Lower lobe of right lung (tissue), 2 donors: ENCODE measurements at places on chromosomes 7 and 10. TPM values are rescaled to one million over a fixed set of nuclear protein-coding genes. Genes with fewer than 3 reads are reported as not detected.
A peak's percentile ranks its signal among the peaks of the same experiment; 100 is the strongest.

EGR2 gene
- 45.6 TPM for total RNA-seq

TMEM213 gene
- 1.9 TPM for total RNA-seq

ARHGEF5 gene
- total RNA-seq = 39.5 TPM

EBLN1 gene
- total RNA-seq = not detected

KRIT1 gene
- total RNA-seq = 49.0 TPM

NANOS1 gene
- total RNA-seq = 1.9 TPM

DNA sequence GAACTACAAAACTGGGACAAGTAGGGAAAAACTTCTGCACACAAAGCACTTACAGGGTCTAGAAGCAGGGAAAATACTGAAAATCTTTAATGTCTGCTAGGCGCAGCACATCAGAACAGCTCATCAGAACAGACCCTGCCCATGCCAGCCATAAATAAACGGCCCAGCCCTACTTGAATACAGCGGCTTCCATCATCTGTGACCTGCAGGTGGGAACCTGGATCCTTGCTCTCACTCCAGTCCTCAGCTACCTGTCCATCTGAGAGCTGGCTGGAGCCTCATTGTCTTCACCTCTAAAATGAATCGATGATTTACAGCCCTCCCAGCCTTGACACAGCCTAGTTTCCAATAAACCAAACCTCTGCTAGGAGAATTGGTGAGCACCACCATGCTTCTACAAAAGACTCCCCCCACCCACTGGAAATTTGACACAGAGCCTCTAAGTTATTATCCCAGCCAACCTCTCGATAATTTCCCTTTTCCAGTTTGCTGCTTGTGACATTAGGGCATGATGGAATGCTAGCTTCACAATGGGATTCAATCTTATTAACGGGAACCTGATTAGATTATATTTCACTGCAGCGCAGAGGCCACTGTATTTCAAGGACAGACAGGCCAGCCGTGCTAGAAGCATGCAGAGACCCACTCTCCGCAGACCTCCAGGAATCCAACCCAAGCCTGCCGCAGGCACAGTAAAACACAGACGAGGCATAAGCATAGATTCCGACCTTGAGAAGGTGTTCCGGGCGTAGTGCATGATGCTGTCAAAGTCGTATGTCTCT is 61.6 kb upstream of the OPALIN start:
- no peak for DNase-seq
- H3K4me1 ChIP-seq = peaks cover 6% of the 10 kb centered on the region
- H3K36me3 ChIP-seq = no peaks in the 10 kb centered on the region

DNA sequence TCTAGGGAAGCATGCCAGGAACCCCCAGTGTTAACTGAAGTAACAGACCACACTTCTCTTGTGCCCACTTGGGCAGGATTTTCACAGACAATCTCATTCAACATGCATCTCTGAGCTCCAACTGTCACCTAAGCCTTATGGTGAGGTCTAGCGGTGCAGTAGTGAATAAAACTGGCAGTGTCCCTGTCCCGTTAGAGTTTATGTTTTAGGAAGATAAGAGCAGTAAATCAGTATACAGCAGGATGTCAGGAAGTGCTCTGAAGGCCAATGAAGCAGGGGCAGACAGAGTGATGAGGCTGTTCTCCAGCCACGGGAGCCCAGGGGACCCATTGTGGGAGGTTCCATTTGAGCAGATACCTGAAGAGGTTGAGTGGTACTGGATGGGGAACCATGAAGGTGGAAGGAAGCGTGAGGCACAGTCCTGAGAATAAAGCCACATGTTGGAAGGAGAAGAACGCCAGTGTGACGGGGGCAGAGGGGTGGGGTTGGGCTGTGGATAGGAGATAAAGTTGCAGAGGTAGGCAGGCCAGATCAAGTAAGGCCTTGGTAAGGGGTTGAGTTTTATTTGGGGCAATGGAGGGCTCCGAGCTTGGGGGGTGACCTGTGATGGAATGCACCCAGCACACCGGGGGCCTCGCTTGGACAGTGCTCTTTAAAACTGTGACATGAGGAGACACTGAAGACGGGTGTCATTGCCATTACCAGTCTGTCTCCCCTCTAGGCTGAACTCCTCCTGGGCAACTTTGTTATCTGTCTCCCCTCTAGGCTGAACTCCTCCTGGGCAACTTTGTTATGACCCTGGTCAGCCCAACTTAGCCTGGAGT is 6.6 kb downstream of the GDF10 start:
- no peak for DNase-seq
- no peak overlapping the region for H3K27ac ChIP-seq
- H3K4me3 ChIP-seq = no peak overlapping the region
- peaks cover 9% of the 10 kb centered on the region for H3K27me3 ChIP-seq
- H3K4me1 ChIP-seq = peaks cover 7% of the 10 kb centered on the region

- no peak for DNase-seq
- H3K36me3 ChIP-seq = no peaks in the 10 kb centered on the region
- H3K4me1 ChIP-seq = no peaks in the 10 kb centered on the region
- no peak overlapping the region for H3K27ac ChIP-seq
Measured at GRCh38 chr7:79386688-79387422, 66.6 kb downstream of the MAGI2 start.

GRCh38 chr10:329361-330099 is 194.3 kb downstream of the ZMYND11 start:
- no peaks in the 10 kb centered on the region for H3K27me3 ChIP-seq
- DNase-seq = peak; percentile 65
- H3K4me1 ChIP-seq = no peaks in the 10 kb centered on the region
- peaks cover 19% of the 10 kb centered on the region for H3K36me3 ChIP-seq

DNA sequence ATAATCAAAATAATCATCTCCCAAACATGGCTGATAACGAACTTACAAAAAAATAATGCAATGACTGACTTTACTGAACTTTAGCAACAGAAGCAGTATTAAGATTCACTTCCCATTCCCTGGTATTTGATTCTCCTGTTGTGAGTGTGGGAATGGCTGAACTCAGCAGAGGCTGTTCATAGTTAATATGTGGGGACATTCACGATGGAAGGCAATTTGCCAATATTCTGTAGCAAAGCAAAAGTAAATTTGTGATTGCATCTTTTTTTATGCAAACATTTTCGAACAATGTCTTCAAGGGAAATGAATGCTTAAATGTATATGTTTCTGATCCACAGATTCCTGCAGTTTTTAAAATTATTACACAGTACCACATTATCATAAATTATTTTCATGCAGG is 431.7 kb upstream of the KLF6 start:
- H3K27ac ChIP-seq = no peak overlapping the region
- H3K27me3 ChIP-seq = no peaks in the 10 kb centered on the region
- no peaks in the 10 kb centered on the region for H3K36me3 ChIP-seq

DNA sequence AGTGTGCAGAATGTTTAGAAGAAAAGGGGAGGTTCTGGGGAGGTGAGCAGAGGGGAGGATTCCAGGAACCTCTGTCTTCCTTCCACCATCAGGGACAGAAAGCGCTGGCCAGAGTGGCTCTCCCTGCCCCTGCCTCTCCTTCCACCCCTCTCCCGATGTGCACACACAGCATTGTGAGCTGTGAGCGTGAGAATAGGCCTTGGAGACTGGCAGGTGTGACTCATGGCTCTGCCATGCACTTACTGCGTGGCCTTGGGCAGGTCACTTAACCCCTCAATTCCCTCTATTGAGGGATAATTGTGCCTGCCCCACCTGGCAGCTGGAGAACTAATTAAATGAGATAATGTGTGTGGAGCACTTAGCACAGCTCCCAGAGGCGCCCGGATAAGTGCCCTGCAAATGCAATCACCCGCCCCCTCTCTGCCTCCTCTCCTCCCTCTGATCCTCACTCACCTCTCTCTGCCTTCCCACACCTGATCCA is 115.4 kb downstream of the ZMIZ1 start:
- peaks cover 16% of the 10 kb centered on the region for H3K36me3 ChIP-seq
- H3K4me3 ChIP-seq = no peak overlapping the region
- DNase-seq = peak; percentile 72
- H3K27ac ChIP-seq = peak overlapping the region; percentile 66

- no peak overlapping the region for H3K27ac ChIP-seq
- H3K4me1 ChIP-seq = peaks cover 4% of the 10 kb centered on the region
- no peaks in the 10 kb centered on the region for H3K36me3 ChIP-seq
- H3K4me3 ChIP-seq = no peak overlapping the region
Measured at GRCh38 chr10:101311185-101312066, 42.5 kb upstream of the BTRC start.

- no peaks in the 10 kb centered on the region for H3K27me3 ChIP-seq
- DNase-seq = no peak
- no peaks in the 10 kb centered on the region for H3K36me3 ChIP-seq
- H3K4me3 ChIP-seq = no peak overlapping the region
- no peak overlapping the region for H3K27ac ChIP-seq
Measured at GRCh38 chr7:81159402-81159801, 240.6 kb upstream of the SEMA3C start.

GRCh38 chr10:33698033-33698432 is 363.6 kb upstream of the NRP1 start:
- DNase-seq = no peak
- no peaks in the 10 kb centered on the region for H3K36me3 ChIP-seq
- no peak overlapping the region for H3K4me3 ChIP-seq
- no peaks in the 10 kb centered on the region for H3K27me3 ChIP-seq

DNA sequence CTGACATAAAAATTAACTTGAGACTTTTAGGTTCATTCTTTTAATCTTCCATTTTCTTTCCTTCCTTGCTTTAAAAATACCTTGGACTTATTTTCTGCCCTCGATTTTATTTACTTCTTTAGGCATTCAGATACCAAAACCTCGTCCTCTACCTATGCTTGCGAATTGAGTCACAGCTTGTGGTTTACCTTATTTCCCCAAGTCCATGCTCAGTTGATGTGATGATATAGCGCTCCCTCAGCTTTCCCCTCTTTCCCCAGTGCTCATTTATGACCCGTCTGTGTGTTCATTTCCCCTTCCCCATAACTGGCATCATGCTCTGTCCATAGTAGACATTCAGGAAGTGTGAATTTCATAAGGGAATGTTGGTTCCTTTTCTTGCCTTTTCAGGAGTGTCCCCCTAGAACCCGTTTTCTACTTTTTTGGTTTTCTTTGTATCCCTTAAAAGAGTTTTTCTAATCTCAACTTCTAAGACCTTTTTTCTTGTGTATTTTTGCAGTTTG is 19.1 kb upstream of the PRKRIP1 start:
- no peak for DNase-seq
- no peak overlapping the region for H3K4me3 ChIP-seq
- peaks cover 60% of the 10 kb centered on the region for H3K36me3 ChIP-seq
- H3K27me3 ChIP-seq = no peaks in the 10 kb centered on the region
- H3K4me1 ChIP-seq = no peaks in the 10 kb centered on the region

GRCh38 chr7:45573661-45574415 is at the start of gene ADCY1:
Gene ADCY1, plus strand, starts transcription at chr7:45574368. Its CDS starts 176 bp downstream, at chr7:45574544.
- H3K27ac ChIP-seq = no peak within 1 kb of the TSS
- H3K36me3 ChIP-seq = no peaks in the 10 kb centered on the region
- H3K4me1 ChIP-seq = peaks cover 12% of the 10 kb centered on the region
- peaks cover 45% of the 10 kb centered on the region for H3K27me3 ChIP-seq
- peak within 1 kb of the TSS; percentile 54 for H3K4me3 ChIP-seq
- no peak for DNase-seq

DNA sequence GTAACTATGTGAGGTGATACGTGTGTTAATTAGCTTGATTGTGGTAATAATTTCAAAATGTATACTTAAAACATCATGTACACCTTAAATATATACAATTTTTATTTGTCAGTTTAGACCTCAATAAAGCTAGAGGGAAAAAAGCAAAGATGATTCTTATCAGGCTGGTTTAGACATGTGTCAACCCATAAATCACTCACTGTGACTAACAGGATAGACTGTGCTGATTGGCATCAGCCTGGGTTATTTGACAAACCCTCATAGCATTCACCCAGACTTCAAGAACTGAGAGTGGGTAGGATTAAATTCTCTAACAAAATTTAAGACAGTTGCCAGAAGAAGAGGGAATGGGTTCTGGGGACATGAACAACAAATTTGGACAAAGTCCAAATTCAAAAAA is 73.8 kb upstream of the TMEM140 start:
- no peaks in the 10 kb centered on the region for H3K4me1 ChIP-seq
- H3K4me3 ChIP-seq = no peak overlapping the region
- DNase-seq = no peak
- no peaks in the 10 kb centered on the region for H3K36me3 ChIP-seq

DNA sequence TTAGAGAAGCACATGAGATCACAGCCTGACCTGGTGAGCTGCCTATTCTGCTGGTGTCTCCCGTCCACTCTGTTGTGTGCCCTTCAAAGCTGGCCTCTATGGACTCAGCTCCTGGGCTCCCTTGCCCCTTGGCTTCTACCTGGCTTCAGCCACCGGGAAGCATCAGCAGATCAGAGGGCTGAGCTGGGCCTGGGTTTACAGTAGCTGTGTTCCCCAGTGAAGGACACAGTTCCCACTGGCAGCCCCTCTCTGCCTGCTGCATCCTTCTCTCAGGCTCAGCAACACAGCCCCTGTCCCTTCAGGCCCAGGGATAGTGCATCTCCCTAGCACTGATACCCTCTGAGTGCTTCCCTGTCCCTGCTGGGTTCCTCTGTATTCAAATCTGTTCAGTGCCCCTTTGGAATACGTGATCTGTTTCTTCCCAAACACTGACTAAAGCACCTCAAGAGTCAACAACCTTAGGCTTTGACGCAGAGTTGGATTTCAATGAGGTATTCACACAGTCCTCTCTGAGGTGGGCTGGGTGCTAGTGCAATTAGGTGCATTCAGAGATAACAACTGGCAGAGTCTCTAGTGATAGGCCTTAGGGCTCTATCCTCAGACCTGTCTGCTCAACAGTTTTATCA is 109.8 kb downstream of the GRID1 start:
- H3K27me3 ChIP-seq = no peaks in the 10 kb centered on the region
- H3K4me1 ChIP-seq = no peaks in the 10 kb centered on the region
- H3K4me3 ChIP-seq = no peak overlapping the region
- no peaks in the 10 kb centered on the region for H3K36me3 ChIP-seq
- no peak for DNase-seq

- no peak overlapping the region for H3K27ac ChIP-seq
- no peaks in the 10 kb centered on the region for H3K4me1 ChIP-seq
- H3K4me3 ChIP-seq = no peak overlapping the region
- H3K36me3 ChIP-seq = peaks cover 22% of the 10 kb centered on the region
- no peak for DNase-seq
Measured at GRCh38 chr7:93337052-93337451, 104.9 kb downstream of the VPS50 start.

DNA sequence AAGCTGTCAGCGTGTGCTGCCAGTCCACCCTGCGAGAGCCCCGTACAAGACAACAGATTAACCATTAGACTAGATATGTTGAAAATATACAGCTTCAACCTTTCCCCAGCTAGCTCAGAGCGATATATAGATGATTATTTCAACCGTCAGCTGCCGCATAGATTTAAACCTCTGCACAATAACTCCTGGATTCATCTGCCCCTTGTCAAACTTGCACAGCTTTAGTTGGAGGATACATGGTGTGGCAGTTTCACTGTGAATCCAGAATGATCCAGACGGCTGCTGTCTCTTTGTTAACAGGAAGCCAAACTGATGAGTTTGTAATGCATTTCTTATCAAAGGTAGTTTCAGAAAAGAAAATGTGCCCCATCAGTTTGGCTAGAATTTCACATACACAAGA is 659.7 kb downstream of the KCNMA1 start:
- no peak overlapping the region for H3K4me3 ChIP-seq
- H3K4me1 ChIP-seq = peaks cover 5% of the 10 kb centered on the region
- no peak overlapping the region for H3K27ac ChIP-seq

- H3K27me3 ChIP-seq = peaks cover 36% of the 10 kb centered on the region
- DNase-seq = no peak
- no peak overlapping the region for H3K27ac ChIP-seq
- no peaks in the 10 kb centered on the region for H3K36me3 ChIP-seq
Measured at GRCh38 chr7:151406051-151406875, 3.6 kb downstream of the WDR86 start.

GRCh38 chr7:100034871-100035510 is 14.6 kb upstream of the ZSCAN21 start:
- no peak for DNase-seq
- H3K36me3 ChIP-seq = peaks cover 64% of the 10 kb centered on the region
- H3K4me3 ChIP-seq = no peak overlapping the region
- H3K27ac ChIP-seq = no peak overlapping the region
